ENCODE measurements at places on chromosomes 7 and 10.

DNA sequence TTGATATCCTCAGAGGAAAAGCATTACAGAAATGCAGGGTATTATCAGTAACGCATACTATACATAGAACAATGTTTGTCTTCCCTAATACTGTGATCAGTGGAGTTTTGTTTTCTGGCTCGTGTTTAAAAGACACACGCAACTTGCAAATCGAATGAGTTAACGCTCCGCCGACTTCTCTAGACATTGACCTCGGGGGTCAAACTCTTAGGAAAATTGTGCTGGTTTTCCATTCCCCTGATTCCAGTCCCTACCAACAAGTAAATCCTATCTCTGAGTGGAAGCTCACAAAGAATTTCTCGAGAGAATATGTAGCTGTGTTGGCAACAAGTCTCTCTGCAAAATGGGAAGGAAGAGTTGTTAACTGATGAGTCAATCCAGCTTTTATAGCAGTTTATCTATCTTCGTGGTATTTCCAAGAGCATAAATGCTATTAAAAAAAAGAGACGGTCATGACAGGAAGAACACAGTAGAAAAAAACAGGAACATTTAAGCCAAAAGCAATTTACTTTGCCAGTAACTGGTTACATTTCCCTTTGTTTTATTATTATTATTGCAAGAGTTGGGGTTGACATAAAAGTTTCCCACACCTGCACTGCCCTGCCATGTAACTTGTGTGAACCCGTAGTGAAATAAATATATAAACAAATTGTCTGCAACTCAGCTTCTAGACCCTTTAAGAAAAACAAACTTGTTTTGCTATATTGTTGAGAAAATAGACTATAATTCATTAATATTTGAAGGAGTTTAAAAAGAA, 144.4 kb downstream of the ARID5B start:
- no peak for DNase-seq

GRCh38 chr10:120945801-120946302, 94.7 kb downstream of the WDR11 start:
- DNase-seq = no peak

DNA sequence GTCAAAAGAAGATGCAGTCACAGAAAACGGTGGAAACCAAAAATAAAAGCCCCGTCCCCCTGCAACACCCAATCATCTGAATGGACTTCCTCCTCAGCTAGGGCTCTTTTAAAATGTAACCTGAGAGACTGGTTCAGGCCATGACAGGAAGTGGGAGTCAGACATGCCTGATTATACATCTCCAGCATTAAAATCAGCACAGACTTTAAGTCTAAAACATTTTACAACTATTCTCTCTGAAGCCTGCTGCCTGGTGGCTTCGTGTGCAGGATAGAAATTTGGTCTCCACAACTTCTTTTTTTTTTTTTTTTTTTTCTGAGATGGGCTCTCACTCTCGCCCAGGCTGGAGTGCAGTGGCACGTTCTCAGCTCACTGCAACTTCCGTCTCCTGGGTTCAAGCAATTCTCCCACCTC, 30.3 kb downstream of the HACD1 start:
- no peak for DNase-seq

DNA sequence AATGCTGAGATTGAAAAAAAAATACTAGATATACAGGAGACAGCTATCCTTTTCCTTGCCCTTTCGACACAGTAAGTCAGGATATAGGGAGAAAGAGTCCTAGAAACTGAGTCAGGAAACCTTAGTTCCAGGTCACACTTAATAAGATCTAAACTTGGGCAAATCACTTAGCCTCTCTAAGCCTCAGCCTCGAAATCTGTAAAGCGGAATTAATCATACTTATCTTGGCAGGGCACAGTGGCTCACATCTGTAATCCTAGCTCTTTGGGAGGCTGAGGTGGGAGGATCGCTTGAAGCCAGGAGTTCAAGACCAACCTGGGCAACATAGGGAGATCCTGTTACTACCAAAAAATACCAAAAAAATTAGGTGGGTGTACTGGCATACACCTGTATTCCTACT, 4.6 kb downstream of the GARIN1A start:
- DNase-seq = no peak

DNA sequence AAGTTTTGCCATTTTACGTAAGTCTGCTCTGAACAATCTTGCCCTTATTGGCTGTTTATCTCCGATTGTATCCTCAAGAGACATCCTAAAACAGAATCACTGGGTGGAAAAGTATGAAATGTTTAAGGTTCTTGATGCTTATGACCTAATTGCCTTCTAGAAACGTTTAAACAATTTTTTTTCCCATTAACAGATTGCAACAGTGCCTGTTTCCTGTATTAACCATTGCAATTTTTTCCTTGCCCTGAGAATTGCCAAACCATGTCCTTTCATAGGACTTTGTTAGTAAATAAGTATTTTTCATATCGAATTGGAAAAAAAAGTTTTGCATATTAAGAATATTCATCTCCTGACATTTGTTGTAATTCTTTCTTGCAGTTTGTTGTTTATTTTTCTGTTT, 639.8 kb downstream of the INHBA start:
- no peak for DNase-seq

DNA sequence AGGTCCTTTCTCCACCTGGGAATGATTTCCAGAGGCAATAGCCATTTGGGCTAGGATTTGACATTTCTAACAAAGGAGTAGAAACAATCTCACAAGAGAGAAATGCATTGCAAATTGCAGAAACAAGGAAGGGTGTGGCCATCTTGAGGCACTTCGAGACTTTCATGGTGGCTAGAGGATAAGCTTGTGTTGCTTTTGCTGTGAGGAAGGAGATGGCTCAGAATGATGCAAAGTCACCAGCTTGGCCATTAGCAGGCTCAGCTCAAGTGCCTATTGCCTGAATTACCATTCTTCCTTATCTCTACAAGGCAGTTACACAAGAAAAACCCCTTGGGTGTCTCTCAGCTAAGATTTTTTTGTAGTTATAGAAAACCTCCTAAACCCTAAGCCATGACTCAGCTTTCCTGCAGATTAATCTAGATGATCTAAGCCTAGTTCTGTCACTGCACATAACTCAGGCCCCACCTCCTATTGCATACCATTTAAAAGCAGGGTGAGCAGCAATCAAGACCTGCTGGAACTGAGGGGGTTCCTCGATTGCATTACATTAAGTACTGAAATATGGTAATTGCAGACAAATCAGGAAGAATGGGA, 683.1 kb downstream of the NRG3 start:
- no peak for DNase-seq

DNA sequence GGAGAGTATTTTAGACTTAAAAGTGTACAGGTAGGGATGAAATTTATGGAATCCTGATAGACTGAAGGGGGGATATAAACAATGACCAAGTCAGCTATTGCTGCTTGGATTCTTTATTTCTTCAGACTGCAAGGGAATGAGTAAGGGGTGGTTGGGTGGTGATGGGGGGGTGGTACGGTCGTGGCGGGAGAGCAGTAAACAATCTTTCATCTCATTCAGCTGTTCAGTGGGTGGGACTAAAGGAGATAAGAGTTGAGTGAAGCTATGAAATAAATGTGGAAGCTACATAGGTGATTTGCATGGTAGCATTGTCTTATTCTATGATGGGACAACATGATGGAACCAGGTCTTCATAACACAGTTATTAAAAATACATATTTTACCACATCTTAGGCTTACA, 1.8 kb downstream of the SEPTIN7 start:
- peak; percentile 38 for DNase-seq

DNA sequence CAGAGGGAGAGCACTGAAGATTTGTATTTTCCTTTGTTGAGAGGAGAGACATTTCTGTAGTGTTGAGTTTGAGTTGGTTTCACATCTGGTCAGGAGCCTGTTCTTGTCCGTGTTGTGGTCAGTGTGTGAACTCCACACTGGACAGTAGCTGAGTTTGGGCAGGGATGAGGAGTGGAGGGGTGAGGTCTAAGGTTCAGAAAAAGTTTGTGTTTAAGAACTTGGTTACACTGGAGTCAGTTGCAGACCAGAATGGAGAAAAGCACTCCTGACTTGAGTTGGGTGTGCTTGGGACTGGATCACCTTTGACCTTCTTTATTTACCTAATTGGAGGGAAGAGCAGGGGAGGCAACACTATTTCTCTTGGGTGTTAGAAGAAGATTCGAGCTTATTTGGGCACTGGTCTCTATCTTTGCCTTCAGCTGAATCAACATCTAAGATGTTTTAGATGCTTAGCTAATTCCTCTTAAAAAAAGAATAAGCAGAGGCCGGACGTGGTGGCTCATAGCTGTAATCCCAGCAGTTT, 8.9 kb downstream of the LRMDA start:
- DNase-seq = no peak

DNA sequence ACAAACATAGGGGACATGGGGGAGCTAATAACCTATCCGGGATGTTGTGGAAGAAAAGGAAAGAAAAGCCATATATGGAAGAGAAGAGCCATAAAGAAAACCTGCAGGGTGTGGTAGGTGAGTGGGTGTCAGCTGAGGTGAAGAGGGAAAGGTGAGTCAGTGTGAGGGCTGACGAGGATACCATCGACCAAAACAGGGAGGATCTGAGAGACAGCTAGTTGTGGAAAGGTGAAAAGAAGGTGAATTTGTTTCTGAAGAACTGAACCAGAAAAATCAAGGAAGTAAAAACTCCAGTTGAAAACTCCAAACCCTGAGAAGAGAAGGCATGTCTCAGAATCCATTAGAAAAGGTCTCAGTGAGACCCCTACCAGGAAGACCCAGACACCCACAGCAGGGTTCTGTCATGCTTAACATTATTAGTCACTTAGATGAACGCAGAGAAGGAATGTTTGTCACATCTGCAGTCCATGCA, 4.1 kb downstream of the BLNK start:
- no peak for DNase-seq

GRCh38 chr7:150368884-150369747, 494 bp downstream of the REPIN1 start:
- peak; percentile 76 for DNase-seq

DNA sequence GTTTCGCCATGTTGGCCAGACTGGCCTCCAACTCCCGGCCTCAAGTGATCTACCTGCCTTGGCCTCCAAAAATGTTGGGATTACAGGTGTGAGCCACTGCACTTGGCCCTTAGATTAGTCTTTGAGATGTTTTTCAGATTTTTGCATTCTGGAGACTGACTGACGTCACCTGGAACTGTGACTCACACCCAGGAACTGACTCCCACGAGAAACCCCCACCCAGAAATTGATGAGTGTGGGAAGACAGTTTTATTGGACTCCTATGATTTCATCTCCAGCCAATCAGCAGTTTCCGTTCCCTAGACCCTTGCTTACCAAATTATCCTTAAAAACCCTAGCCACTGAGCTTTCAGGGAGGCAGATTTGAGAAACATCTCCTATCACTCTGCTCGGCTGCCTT, 867.3 kb downstream of the TYW1 start:
- no peak for DNase-seq

- DNase-seq = no peak
These were observed 27.1 kb upstream of the NKX6-2 start for GRCh38 chr10:132813001-132813401.

GRCh38 chr7:1925973-1926907, 256.2 kb downstream of the ELFN1 start:
- no peak for DNase-seq

- no peak for DNase-seq
These were observed 74.3 kb upstream of the ASAH2 start for GRCh38 chr10:50325449-50326171.

GRCh38 chr10:57776688-57777432, 490.8 kb downstream of the IPMK start:
- no peak for DNase-seq
